Urinary bladder (tissue), 4 donors: ENCODE measurements at places on chromosomes 16 and 17. TPM values are rescaled to one million over a fixed set of nuclear protein-coding genes. Genes with fewer than 3 reads are reported as not detected.

CES4A gene
- total RNA-seq: 4.9 TPM

TSNAXIP1 gene
- 1.2 TPM for total RNA-seq

UMOD gene
- total RNA-seq: not detected

TBKBP1 gene
- 5.5 TPM for total RNA-seq

TBC1D28 gene
- not detected for total RNA-seq

SMIM5 gene
- total RNA-seq: 4.0 TPM

DNA sequence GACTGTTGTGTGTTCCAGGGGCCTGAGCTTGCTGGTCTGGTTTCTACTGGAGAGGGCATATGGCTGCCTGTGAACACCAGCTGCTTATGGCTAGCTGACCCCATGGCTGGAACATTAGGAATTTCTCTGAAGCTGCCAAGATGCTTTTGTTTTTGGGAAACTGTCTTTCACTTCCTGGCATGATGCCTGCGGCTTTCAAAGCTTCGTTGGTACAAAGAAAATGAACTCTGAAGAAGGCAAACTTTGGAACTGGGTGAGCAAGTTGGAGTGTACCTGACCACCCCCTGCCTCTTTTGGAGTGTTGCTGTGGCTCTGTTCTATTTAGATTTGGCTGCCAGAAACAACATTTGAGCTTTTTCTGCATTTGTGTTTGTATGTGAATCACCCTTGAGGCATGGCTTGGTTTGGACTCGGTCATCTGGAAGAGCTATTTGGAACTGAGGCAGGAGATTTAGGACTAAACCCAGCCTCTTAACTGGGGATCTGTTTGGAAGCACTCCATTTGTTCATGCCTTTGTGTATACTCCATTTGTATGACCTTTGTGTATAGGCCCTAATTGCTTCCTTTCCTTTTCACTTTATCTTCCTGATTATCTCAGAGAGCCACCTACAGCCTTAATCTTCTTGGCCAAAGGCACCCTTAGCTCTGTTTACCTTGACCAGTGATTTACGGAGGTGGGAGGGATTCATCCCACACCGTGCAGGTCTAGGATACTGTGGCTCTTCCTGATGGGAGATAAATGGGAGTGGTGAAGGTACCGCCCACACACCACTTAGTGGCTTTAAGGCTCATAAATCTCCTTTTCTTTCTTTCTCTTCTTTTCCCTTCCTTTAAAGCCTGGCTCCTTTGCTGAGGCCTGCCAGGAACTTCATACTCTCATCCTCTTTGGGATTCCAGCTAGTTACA, 7.3 kb upstream of the CPHXL start:
- no peak for DNase-seq

- no peak for DNase-seq
Observed at GRCh38 chr17:2865228-2865627, 69.0 kb downstream of the RAP1GAP2 start.

DNA sequence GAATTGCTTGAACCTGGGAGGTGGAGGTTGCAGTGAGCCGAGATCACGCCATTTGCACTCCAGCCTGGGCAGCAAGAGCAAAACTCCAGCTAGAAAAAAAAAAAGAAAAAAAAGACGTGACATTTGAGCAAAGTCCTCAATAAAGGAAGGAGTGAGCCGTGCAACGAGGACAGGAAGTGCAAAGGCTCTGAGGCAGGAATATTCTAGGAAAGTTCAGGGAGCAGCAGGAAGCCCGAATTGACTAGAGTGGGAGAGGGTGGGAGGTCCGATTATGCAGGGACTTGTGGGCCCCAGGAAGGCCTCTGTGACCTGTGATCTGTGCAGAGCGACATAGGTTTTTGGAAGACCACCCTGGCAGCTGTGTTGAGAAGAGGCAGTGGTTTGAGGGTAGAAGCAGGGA, 8.6 kb upstream of the LASP1NB start:
- DNase-seq: no peak

- DNase-seq: no peak
Observed at GRCh38 chr17:39057701-39058206, 90.6 kb upstream of the FBXO47 start.

GRCh38 chr17:43216762-43217613, 5.3 kb downstream of the TMEM106A start:
- no peak for DNase-seq

- no peak for DNase-seq
Observed at GRCh38 chr16:48583075-48584065, 26.6 kb downstream of the N4BP1 start.
